Endothelial cell (in vitro differentiated cells): ENCODE measurements at places on chromosomes 11 and 22. TPM values are rescaled to one million over a fixed set of nuclear protein-coding genes. Genes with fewer than 3 reads are reported as not detected.

- H3K27ac ChIP-seq: no peak overlapping the region
- H3K27me3 ChIP-seq: no peaks in the 10 kb centered on the region
- H3K4me1 ChIP-seq: peaks cover 22% of the 10 kb centered on the region
- no peaks in the 10 kb centered on the region for H3K36me3 ChIP-seq
Measured at GRCh38 chr11:60100516-60100915, 12.1 kb downstream of the MS4A2 start.

DNA sequence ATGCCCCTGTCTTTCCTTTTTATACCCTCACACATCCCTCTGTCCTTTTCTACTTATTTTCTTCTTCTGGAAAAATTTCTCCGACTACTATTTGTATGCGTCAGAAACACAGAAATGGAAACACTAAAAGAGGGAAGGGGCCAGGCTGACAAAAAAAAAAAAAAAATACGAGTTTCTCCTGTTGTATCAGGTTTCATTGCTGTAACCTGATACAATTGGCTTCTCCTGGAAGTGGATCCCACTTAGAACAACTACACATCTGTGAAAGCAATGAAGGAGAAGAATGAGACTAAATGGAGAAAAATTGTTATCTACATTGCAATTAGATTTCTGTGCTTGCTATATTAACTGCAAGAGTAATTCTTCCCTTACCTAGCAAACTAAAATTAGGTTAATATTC is 393.9 kb downstream of the GUCY1A2 start:
- H3K4me1 ChIP-seq: no peaks in the 10 kb centered on the region
- H3K36me3 ChIP-seq: no peaks in the 10 kb centered on the region
- H3K27me3 ChIP-seq: no peaks in the 10 kb centered on the region
- no peak overlapping the region for H3K27ac ChIP-seq

DNA sequence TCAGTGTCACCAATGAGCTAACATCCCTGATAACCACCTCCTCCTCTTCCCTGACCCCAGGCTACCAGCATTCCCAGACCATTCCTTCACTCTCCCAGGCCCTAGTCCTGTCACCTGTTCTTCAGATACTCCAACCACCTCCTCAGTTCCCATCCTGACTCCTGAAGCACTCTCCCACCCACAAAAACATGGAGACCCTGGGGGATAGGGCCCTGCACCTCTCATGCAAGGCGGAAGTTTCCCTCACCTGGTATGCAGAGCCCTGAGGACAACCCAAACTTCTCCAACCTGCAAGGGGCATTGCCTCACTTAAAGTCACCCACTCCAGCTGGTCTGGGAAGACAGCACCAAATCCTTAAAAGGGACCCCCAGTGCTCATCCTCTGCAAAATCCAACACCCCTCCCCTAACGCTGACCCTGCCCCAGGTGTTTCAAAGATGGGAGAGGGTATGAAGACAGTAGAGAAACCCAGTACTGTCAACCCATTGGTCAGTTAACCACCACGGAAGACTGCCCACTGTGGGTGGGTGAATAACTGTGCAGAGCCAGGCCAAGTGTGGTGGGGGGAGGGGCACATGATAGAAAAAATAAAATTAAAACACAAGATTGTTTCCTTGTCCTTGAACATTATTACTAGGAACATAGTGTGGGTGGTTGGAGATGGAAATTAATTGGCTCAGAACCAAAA is 1.4 kb downstream of the TNKS1BP1 start:
- peaks cover 23% of the 10 kb centered on the region for H3K27me3 ChIP-seq
- DNase-seq: no peak

OR8A1 gene
- 0.46 TPM for total RNA-seq

GRCh38 chr11:122647736-122648275 is 7.7 kb upstream of the UBASH3B start:
- no peak overlapping the region for H3K4me3 ChIP-seq
- no peak for DNase-seq
- no peak overlapping the region for H3K27ac ChIP-seq

DNA sequence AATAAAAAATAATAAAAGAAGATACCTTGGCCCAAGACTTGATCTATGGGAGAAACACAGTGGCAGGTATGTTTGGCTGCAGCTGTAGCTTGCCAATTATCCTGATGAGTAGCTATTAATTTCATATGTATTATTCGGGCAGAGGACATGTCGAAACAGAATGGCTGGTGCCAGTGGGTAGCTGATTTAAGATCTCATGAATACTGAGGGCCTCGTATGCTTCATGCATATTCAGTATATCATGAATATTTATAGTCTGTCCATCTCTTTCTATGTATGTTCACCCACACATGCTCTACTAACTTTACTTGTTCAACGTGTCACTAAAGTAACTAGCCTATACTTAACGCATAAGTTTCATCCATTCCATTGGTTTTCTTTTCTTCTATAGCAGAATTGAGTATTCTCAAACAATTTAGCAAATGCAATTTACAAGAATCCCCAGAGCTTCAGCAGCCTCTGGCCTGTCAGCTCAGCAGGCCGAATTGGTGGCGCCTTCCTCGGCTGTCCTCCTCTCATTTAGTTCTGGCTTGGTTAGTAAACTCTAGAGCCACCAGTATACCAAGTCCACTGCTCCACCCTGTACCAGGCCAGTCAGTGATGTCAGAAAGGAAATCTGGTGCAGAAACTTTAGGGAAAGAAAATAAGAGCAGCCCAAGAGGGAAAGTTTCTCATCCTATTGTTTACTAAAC is 17.9 kb downstream of the ART5 start:
- DNase-seq: no peak
- H3K27ac ChIP-seq: no peak overlapping the region
- H3K4me1 ChIP-seq: peaks cover 26% of the 10 kb centered on the region
- peaks cover 2% of the 10 kb centered on the region for H3K27me3 ChIP-seq
- no peak overlapping the region for H3K4me3 ChIP-seq
- H3K36me3 ChIP-seq: peaks cover 3% of the 10 kb centered on the region

SLC15A3 gene
- total RNA-seq: 0.62 TPM
